ENCODE measurements at places on chromosomes 3 and 15.

- no peak for DNase-seq
Observed at GRCh38 chr15:31498329-31498728, 171.7 kb downstream of the KLF13 start.

GRCh38 chr3:129609591-129610182 is 3.2 kb upstream of the PLXND1 start:
- DNase-seq: no peak

- no peak for DNase-seq
Observed at GRCh38 chr3:61345020-61345419, 93.8 kb upstream of the FHIT start.

DNA sequence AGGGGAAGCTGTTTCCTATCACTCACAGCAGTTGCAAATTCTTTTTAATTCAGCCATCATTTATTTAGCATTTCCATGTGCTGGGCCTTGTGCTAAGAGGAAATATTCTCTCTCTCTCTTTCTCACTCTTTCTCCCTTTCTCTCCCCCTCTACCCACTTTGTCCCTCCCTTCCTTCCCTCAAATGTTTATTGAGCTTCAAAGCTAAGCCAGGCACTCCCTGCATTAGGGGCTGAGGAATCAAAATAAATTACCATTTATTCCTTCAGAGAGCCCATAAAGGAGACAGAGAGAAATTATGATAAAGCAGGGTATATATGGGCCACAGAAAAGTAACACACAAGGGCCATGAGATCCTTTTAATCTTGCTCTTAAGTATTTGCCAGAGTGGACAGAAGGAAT is 6.8 kb downstream of the TMPRSS7 start:
- DNase-seq: no peak

- no peak for DNase-seq
Observed at GRCh38 chr15:98164571-98164970, 204.1 kb downstream of the ARRDC4 start.

DNA sequence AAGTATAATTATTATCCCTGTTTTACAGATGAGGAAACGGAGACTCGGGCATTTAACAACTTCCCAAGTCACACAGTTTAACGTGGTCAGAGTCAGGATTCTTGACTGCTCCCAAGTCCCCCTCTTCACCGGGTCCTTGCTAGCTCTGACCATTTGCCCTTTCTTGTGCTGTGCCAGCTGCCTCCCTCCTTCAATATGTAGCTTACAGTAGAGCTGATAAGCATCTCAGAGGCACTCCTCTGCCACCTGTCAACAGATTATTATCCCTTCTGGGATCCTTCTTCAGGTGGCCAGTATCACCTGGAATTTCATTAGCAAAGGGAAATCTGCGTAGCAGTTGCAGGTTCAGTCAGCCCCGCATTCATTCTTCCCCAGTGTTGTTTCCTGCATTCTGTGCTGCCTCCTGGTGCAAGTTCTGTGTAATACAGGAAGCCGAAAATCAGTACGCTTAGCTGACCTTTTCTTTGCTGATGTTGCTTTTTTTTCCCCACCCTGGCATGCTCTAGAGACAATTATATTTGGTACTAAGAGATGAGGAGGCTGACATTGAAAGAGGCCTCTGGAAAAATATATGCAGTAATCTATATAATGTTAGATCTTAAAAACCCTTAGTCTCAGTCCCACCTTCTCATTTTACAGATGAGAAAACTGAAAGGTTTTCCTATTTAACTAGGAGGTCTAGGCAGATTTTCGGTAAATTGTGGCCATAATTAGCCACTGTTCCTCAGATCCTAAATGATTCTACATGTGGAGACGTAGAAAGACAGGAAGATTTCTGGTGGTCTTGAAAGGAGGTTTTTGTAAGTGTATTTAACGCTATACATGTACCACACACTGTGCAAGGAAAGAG is 24.8 kb downstream of the TMOD2 start:
- DNase-seq: peak; percentile 67

DNA sequence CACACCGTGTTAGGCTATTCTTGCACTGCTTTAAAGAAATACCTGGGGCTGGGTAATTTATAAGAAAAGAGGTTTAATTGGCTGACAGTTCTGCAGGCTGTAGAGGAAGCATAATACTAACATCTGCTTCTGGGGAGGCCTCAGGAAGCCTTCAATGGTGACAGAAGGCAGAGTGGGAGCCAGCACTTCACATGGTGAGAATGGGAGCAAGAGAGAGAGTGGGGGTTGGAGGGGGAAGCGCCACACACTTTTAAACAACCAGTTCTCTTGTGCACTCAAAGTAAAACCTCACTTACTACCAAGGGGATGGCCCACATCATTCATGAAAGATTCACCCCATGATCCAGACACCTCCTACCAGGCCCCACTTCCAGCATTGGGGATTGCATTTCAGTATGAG is 181.1 kb downstream of the APBA2 start:
- DNase-seq: no peak

DNA sequence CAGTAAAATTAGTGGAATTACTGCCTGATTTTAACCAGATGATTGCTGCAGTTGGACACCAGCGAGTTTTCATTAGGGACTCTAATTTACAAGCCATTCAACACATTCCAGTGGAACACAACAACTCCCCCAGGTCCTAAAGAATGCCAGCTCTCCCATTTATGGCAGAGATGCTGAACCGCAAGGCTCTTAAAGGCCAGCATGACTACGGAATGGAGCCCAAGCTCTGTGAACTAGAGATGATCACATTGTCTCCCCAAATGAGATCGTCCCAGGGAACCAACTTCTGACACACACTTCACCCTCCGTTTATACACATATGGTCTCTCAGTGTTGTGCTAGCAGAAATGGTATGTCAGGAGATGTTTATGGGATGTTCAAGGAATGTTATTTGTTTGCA is 446.2 kb upstream of the NR2F2 start:
- DNase-seq: no peak

GRCh38 chr3:113878403-113878802 is 39.8 kb downstream of the GRAMD1C start:
- no peak for DNase-seq

DNA sequence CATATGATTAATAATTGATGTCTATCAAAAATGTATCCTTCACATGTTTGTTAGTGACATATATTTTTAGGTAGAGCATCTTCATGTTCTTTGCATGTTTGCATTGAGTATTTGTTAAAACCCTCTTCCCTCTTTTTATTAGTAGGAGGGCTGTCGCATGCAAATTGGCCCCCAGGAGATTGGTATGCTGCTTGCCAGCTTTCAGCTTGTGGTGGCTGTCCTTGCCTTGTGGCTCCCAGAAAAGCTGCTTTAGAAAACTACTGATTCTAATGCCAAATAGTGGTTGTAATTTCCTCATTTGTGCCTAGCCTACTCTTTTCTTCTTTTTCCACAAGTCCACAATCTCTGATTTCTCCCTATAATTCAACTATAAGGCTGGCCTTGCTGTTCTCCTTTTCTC is 886.8 kb downstream of the VGLL3 start:
- DNase-seq: no peak

DNA sequence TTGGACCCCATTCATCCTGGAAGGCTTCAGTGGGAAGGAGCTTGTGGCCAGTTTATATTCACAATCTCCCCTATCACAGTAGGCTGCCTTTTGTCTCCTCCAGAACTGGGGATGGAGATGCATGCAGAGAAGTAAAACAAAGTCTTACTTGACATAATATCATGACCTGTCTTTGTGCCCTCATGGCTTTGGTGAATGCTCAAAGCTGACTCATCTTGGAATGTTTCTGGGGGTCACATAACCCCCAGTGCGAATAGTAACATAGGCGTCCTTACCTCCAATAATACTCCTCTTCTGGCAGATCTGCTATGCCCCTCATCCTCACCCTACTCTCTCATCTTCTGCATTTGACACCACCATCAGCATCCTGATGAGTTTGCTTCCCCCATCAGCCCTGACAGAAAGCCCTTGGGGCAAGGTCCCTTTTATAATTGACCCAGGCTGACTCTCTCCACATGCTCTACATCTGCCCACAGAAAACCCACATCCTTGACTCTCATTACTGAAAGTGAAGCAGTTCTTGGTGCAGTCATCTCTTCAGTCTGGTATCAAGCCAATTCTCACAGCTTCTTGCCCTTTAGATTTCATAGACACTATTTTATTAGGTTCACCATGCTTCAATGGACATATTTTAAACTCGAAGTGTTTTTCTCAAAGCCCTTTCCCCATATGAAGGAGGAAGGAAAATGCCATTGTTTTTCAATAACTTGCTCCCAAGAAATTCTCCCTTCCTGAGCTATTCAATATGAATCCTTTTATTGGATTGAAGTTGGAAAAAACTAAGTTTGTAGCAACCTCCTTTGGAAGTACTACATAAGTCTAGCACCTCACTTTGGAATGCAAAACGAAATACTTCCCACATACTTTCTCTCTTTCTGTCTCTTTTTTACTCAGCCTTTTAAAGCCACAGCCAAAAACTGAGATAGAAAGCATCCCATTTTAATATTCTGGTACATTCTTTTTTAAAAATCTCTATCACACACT is 36.6 kb downstream of the OSTN start:
- DNase-seq: no peak

GRCh38 chr3:159186581-159186980 is 384.7 kb downstream of the MFSD1 start:
- no peak for DNase-seq

GRCh38 chr3:172268868-172269267 is 179.4 kb downstream of the GHSR start:
- no peak for DNase-seq

DNA sequence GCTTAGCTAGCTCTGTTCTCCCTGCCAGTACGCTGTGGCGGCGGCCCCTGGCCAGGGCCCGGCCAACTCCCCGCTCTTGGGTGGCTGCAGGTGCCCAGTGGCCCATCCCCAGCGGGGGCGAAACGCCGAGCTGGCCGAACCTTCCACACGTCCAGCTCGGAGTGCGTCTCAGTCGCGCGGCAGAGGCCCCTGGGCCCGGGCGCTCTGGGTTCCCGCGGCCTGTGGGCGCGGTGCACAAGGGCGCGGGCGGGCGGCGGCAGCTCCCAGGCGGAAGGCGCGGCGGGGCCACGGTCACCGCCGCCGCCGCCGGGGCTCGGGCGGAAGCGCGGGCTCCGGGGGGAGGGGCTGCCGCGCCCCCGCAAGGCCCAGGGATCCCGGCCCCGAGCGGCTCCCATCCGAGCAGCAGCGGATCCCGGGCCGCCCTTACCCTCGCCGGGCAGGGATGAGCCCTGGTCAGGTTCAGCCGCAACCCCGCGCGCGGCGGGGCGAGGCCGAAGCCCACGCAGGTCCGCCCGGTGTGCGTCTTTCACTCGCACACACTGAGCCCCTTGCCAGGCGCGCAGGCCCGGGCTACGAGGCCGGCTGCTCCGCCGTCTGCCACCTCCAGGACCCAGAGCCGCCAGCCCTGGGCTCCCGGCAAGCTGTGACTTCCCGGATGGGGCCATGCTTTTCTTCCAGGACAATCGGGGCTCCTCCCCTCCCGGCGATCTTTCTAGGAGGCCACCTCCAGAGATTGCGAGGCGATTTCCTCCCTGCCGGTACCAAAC is 54.2 kb downstream of the CCDC54 start:
- DNase-seq: peak; percentile 79

DNA sequence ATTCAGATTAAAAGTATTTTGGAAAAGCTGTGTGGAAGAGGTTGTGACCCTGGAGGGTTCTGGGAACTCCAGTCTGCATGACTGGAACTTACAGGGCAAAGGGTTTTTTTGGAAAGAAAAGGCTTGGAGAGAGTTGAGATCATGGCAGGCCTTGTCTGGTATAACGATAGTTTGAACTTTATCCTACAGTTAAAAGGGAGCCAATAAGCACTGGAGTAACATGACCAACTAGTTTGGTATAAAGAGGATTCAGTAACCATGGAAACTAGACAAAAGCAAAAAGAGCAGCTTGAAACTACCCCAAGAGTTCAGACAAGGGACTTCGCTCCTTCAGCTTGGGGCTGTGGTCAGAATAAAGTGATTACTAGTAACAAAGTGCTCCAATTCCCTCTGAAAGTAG is 151.2 kb upstream of the TMCO5A start:
- DNase-seq: no peak

DNA sequence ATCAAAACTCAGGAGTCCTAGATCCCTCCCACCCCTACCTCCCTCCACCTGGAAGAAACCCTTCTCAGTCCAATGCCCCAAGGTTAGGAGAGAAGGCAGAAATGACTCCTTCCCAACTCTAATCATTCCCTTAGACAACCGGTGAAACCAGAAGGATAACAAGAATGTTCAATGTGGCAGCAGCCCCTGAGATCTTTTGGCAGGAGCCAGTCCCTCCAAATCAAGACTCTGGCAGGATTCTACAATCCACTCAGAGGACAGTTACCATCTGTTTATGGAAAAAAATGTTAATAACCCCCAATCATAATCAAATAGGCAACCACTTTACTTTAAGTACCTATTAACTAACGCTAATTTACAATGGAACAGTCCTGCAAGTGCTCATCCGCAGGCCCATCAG is 136.5 kb downstream of the NTRK3 start:
- no peak for DNase-seq

DNA sequence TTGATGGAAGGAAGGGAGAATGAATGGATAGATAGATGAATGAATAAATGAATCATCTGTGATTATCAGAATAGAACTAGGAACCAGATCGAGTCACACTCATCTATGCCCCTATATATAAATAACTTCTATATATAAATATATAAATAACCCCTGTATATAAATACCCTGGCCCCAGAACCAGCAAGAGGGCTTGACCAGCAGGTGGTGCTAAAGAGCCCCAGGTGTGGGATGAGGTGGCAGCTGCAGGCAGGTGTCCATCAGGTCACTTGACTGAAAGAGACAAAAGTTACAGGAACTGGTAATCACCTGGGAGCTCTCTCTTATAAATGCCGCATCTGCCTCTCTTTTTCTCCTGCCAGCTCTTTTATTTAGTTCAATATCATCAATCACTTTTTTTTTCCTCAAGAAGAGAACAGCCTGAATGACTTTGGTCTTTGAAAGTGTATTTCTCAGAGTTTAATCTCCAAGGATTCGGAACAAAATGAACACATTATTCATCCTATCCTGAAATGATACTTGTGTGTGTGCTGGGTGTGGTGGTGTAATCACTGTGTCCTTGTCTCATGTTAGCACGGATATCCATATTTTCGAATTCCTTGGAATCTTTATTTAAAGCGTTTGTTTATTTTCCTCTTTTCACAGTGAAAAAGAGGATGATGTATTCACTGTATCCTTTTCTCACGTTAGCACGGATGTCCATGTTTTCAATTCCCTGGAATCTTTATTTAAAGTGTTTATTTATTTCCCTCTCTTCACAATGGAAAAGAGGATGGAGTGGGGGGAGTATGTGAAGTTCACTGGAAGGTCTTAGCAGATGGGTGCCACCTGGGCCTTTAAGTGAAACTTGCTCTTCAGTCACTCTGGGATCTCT is 35.4 kb upstream of the ATG7 start:
- DNase-seq: no peak

GRCh38 chr3:16828815-16829214 is 55.9 kb upstream of the PLCL2 start:
- DNase-seq: no peak

DNA sequence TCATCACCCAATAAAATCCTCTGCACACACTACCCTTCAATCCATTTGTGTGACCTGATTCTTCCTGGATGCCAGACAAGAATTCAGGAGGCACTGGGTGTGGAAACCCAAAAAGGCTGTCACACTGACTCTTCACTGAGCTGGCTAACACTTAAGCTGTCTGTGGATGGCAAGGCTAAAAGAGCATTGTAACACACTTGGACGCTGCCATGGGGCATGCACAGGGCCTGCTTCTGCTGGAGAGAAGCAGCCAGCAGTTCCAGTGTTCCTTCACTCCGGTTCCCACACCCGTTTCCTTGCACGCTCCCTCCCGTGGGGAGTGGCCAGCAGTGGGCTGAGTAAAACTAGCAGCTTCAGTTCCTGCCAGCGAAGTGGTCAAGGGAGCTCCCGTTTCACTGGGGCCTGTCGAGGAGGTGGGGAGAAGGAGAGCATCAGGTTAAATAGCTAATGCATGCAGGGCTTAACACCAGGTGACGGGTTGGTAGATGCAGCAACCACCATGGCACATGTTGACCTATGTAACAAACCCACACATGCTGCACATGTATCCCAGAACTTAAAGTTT is 737.1 kb downstream of the FHIT start:
- no peak for DNase-seq
